Activated T-cell treated with anti-CD3 and anti-CD28 coated beads, Interleukin-2, amount 50 U/mL, for 72 hours (primary cell): ENCODE measurements at places on chromosomes 7 and 10.

- no peak for DNase-seq
These were observed 73.6 kb downstream of the EPC1 start for GRCh38 chr10:32273336-32273735.

DNA sequence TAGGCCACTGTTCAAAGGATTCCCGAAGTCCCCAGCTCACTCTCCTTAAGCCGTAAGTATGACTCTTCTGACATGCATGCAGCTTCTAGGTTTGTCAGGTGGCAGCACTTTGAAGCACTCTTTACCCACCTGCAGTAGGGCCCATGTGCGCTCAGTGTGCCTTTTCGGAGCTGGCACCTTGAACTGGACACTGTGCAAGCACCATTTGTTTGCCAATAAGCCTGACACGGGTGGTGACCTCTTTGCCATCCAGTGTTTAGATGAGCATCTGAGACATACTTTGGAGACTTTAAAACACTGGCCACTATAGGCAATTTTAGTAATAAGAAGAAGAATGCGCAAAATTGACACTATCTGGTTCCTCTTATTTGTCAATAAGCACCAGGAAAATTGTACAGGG lies 45.7 kb upstream of the GSAP start:
- no peak for DNase-seq

- no peak for DNase-seq
These were observed 11.9 kb downstream of the TSPAN14 start for GRCh38 chr10:80465839-80466590.

- peak; percentile 64 for DNase-seq
These were observed 30.6 kb downstream of the CISD1 start for GRCh38 chr10:58299580-58299979.

- no peak for DNase-seq
These were observed 84.6 kb downstream of the ICA1 start for GRCh38 chr7:8177109-8177933.

GRCh38 chr7:75951506-75951905 lies 36.6 kb downstream of the POR start:
- DNase-seq, result no peak

- no peak for DNase-seq
These were observed 25.9 kb downstream of the LMOD2 start for GRCh38 chr7:123681561-123681960.

DNA sequence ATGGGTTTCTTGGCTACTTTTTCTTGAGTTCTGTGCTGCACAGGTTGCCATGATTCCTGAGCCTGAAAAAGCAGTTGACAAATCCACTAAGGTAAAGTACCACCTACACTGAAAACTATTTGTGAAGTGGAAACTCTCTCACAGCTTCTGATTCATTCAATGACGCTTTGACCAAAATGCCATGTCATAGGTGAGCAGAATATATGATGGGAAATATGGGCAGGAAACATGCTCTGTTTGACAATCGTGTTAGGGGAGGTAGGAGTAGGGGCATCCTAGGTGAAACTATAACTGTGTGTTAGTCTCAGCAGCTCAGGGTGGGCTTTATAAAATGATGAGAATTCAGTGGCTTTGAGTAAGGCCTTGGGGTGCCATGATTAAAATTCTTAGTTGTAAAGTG lies 69.6 kb upstream of the ELMO1 start:
- no peak for DNase-seq

- peak; percentile 77 for DNase-seq
These were observed 11.0 kb upstream of the LFNG start for GRCh38 chr7:2508327-2509215.

DNA sequence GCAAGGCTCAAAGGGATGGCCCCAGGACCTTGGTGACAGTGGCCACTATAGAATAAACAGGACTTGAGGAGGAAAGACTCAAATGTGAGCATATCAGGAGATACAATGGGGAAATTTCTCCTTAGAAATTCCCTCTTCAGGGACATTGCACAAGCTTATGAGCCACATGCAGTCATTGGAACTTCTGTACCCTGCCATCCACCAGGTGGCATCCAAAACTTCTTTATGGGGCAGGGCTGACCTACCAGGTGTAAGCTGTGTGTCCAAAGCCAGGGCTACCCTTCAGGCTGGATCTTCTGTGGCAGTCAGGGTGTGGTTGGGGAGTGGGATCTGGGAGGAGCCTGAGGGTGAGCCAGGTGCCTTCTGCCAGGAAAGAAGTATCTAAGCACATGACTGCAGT lies 36.6 kb upstream of the LRRC18 start:
- no peak for DNase-seq

DNA sequence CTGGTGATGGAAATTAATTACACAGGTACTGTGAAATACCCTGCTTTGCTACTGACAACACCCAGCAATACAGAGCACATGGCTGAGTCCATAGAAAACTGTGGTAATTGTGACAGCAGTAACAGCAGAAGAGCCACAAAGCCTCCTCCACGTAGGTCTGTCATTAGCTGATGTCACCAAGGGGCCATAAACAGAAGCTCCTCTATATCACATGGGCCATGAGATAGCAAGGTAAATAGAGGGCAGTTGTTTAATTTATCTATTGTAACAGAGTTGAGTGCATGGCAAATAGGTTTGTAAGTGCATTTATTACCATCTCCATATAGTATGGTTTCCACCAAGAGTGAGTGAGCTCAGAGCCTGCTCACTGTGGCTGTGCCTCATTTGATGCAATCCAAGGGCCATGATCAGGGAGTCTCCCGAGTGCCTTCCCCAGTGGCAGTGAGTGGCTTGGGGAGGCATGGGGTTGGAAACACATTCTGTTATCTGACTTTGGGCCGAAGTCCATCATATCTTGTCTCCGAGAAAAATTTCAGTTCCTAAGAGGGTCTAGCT lies 281.2 kb downstream of the SKAP2 start:
- no peak for DNase-seq

DNA sequence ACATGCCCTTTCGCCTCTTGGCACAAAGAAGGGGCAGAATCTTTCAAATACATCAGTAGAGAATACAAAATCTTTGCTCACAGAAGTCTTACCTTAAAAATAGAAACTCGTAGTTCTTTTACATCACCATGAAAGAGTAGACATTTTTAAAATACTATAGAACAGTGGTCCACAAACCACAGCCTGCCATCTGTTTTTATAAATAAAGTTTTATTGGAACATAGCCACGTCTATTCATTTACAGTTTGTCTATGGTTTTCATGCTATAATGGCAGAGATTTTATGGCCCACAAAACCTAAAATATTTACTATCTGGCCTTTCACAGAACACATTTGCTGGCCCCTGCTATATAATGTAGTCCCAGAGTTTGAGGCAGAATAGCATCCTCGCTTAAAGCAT lies 46.1 kb upstream of the CABCOCO1 start:
- DNase-seq, result no peak

DNA sequence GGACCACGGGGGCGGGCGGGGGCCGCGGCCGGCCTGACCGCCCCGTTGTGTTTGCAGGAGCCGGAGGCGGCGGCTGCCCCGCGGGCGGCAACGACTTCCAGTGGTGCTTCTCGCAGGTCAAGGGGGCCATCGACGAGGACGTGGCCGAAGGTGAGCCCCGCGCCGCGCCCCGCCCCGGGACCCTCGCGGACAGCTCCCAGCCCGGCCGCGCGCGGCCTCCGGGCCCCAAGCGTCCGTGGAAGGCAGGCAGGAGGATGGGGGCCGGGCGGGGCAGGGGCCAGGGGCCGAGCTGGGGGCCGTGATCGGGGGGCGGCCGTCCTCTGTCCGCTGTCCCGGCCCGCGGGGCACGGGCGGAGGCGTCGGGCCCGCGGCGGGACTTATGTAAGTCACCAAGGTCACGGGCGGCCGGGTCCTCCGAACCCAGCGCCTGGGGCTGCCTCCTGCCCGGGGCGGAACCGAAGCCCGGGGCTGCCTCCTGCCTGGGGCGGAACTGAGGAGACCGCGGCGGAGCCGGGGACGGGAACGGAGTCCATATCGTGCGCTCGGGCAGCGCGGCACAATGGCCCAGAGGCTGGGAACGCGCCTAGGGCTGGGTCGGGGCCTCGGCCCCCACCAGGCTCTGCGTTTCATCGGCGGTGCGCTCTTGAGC lies 497 bp downstream of the PPP2R2D start:
- DNase-seq, result peak; percentile 70

DNA sequence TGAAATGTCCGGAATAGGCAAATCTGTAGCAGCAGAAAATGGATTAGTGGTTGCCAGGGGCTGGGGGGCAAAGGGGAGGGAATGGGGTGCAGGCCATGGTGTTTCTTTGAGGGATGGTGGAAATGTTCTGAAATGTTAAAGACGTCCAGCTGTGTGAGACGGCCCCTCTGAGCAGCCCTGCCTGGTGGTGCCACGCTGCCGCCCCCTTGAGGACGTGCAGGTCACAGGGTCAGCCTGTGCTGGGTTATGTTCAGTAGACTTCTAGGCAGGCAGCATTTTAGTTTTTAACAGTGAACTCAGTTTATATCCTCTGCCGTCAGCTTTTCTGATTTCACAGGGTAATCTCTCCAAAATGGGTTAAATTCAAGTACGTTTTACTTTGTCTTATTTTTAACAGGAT lies 9.4 kb downstream of the NUB1 start:
- DNase-seq, result peak; percentile 68

GRCh38 chr10:119502618-119503155 lies 39.8 kb downstream of the RGS10 start:
- DNase-seq, result no peak
